ENCODE measurements at places on chromosomes 6 and 20.

DNA sequence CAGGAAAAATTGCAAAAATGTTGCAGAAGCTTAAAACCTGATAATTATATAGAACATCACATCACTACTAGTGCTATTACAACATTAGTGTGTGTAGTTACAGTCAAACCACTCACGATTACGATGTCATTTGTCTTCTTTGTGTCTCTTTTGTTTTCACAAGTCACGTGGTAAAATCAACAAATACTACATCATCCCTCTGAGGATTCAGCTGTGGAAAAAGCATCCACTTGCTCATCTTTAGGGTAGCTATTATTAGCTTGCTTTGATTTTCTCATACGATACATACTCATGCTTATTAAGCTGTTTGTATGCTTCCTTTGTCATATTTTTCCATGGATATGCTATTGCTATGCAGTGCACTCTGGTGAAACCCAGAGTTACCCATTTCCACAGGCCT, 22.2 kb upstream of the ATXN1 start:
- DNase-seq = no peak

GRCh38 chr6:166143011-166143410, 24.6 kb downstream of the TBXT start:
- no peak for DNase-seq

DNA sequence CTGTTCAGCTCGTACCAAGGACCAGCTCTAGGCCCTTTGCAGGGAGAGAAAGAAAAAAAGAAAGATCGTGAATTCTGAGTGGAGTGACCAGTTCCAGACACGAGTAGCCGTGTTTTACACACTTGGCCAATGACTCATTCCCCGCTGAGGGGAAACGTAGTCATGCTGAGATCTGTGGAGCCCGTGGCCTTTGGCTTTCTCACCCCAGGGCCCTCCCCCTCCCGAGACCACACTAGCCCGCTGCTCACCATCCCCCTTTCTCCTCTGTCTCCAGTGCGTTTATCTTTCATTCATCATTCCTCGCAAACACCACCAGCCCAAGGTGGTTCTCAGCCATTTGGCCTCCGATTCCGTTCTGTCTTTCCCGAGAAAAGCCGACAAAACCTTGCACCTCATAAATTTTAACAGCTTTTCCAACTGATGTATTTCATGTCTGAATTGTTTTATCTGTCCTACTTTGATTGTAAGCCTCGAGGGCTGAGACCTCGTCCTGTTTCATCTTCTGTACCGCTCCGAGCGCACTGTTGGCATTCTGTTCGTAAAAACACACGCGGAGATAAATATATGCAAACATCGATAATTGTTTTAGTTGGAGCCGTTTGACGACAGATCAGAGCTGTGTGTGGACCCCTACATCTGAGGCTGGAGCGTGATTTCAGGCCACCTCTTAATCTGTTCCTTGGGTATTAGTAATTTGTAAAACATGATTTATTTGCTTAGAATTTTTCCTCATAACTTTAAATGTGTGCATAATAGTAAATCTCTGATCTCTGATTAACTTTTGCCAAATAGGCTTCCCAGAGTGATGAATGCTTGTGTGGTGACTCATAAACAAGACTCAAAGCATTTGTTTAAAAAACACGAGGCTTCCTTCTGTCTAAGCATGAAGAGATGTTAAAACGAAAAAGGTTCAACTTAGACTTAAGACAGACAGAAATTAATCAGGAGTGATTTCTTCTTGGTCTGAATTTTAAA, 336.6 kb downstream of the CDH4 start:
- no peak for DNase-seq

DNA sequence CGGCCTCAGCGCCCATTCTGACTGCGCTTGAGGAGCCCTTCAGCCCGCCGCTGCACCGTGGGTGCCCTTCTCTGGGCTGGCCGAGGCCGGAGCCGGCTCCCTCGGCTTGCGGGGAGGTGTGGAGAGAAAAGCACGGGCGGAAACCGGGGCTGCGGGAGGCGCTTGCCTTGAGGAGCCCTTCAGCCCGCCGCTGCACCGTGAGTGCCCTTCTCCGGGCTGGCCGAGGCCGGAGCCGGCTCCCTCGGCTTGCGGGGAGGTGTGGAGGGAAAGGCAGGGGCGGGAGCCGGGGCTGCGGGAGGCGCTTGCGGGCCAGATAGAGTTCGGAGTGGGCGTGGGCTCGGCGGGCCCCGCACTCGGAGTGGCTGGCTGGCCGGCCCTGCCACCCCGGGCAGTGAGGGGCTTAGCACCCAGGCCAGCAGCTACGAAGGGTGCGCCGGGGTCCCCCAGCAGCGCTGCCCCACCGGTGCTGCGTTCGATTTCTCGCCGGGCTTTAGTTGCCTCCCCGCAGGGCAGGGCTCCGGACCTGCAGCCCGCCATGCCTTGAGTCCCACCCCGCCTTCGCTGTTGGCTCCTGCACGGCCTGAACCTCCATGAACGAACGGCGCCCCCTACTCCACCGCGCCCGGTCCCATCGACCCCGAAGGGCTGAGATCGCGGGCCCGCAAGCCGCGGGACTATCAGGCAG, 45.7 kb upstream of the MCUR1 start:
- no peak for DNase-seq

DNA sequence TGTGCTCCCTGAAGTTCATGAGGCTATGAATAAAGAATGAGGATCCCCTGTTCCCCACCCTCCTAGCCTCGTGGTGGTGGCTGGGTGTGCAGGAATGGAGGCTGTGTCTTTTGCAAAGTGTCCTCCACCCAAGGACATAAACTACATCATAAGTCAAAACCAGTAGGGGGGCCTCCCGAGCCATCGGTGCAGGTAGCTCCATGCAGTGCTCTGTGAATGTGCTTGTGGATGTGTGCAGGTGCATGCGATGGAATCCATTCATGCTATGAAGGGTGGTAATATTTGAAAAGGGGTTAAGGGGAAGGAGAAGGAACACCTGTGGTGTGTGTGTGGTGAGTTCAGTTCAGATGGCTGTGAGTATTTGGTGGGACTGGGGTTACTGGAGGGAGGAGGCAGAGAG, 197.3 kb downstream of the NRN1 start:
- DNase-seq = no peak

GRCh38 chr20:51631011-51631950, 88.8 kb upstream of the NFATC2 start:
- peak; percentile 86 for DNase-seq

- DNase-seq = no peak
Measured at GRCh38 chr20:49889935-49890333, 25.4 kb downstream of the SPATA2 start.

GRCh38 chr20:24546232-24546892, 76.9 kb downstream of the SYNDIG1 start:
- no peak for DNase-seq

DNA sequence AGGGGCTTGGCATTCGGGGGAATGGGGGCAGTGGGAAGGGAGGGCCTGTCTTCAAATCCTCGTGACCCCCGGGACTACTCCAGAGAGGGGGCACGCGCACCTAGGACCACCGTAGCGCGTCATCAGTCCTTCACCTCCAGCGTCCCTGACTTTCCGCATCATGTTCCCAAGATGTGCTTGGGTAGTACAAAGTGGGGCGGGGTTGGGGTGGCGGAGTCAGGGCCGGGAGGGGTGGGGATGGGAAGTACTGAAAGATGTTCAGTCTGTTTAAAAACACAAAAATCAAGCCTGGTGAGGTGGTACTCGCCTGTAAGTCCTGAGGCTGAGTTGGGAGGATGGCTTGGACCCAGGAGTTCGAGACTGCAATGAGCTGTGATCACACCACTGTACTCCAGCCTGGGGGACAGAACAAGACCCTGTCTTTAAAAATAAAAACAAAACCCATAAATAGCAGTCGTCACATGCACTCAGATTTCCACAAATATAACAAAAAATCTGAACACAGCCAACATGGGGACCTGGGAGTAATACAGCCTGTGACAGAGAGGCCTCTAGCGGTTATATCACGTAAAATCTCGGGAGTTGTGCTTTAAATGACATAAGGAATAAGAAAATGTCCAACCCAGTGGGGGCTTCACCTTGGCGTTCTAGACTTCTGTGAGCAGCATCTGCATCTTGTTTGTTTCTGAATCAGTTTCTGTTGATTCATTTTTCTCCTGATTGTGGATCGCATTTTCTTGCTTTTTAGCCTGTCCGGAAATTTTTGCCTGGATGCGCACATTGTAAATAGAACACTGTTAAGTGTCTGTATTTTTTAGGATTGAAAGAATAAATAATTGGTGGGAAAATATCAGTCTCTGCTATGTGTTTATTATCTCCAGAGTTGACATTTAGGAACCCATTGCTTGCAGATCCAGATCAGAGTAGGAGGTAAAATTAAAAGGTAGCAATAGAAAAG, 698 bp upstream of the LRP11 start:
- no peak for DNase-seq

DNA sequence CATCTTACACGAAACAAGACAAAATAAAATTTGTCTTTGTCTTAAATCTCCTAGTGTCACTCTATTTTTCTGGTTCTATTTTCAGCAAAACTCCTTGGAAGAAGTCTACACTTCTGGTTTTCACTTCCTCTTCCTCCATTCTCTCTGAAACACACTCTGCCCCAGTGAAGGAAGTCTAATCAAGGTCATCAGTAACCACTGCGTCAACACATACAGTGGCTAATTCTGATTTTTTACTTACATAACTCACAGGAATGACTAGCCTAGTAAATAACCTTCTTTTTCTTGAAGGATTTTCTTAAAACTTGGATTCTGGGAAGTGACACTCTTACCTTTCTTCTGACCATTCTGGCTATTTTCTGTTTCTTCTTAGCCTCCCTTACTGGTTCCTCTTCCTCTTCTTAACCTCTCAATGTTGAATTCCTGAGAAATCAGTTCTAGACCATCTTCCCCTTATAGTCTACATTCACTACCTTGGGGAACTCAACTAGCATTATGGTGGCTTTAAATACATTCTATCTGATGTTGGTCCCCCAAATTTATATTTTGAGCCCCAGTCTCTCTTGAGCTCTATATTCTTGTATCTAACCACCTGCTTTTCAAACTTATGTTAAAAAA, 37.5 kb downstream of the AIG1 start:
- DNase-seq = no peak

GRCh38 chr20:50758992-50759391, 27.6 kb downstream of the PARD6B start:
- no peak for DNase-seq

- DNase-seq = no peak
Measured at GRCh38 chr6:18352001-18352400, 35.1 kb upstream of the RNF144B start.

GRCh38 chr20:35314816-35315631, 22.8 kb upstream of the FAM83C start:
- DNase-seq = no peak

DNA sequence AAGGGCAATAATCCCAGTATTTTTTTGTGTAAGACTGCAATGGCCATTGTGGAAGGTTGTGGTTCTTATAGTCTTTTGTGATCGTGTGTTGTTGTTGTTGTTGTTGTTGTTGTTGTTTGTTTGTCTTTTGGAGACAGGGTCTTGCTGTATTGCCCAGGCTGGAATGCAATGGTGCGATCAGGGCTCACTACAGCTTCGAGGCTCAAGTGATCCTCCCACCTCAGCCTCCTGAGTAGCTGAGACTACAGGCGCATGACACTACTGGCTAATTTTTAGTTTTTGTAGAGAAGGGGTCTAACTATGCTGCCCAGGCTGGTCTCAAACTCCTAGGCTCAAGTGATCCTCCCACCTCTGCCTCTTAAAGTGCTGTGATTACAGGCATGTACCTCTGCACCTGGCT, 3.5 kb upstream of the GSTA4 start:
- no peak for DNase-seq

DNA sequence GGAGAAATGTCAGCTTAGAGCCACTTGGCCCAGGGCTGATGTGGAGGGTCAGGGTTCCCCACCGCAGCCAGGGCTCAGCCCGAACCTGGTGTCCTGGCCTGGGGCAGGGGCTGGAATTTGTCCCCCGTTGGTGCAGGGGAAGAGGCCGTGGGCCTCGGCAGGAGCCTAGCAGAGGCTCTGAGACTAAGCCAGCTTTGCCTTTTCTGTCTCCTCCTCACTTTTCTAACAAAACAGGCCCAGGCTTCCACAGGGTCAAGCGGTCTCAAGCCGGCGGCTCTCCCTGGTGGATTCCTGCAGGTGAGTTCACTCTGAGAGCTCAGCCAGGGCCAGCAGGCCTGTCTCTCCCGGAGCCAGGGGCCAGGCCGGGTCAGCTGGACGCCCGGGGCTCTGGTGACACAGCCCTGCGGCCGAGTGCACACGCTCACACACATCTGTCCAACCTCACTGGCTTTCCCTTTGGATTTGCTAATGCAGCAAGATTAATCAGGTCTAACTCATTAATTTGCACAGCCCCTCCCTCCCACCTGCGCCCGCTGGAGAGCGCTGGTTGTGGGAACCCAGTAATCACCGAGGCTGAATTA, 2.9 kb upstream of the CHRNA4 start:
- no peak for DNase-seq

DNA sequence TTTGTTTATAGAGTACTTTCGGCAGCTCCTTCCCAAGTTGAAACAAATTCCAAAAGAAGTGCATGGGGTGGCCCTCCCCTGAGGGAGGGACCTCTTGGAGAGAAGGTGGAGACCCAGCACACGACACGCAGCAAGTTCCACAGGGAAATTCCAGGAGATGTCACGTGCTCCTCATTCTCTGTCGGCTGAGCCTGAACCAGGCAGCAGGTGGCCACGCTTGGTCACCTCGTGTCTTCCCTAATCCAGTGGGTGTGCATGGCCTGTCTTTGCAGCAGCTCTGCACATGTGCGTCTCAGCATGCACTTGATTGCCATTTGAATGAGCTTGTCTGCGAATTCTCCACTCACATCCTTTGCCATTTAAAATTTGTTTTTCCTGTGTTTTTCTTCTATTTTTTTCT, 357.4 kb downstream of the CDH4 start:
- DNase-seq = no peak

- no peak for DNase-seq
Measured at GRCh38 chr6:89116702-89117101, 1.2 kb downstream of the SRSF12 start.

DNA sequence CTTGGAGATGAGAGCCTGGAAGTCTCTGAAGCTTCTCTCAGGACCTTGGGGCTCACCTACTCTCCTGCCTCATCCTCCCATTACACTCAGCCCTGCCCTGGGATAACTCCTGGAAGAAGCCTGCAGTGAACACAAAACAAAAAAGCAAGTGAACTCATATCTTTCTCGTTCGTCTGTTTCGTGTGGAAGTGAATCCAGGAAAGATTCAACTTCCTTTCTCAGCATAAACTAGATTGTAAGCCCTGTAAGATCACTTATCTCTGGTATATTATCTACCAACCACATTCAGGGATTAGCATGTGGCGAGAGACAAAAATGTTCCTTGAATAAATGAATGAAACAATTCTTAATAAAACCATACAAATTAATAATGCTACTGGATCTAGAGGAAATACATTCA, 36.5 kb upstream of the FAM83C start:
- DNase-seq = no peak

DNA sequence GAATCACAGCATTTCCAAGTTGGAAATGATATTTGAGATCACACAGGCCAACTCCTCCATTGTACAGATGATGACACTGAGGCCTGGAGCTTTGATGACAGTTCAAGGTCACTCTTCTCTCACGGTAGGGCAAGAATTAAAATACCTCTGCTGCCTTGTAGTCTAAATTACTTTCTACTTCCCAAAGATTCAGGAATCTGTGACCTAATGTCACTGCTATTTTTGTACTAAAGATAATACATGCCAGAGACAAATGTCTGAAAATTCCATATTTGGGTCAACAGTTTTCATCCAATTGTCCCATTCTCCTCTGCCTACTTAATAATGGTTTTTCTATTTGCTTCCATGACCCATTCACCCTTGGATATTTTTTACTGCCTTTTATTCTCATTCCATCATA, 160.0 kb downstream of the SOD2 start:
- no peak for DNase-seq
